ENCODE measurements at places on chromosomes 4 and X. TPM values are rescaled to one million over a fixed set of nuclear protein-coding genes. Genes with fewer than 3 reads are reported as not detected.

- H3K4me1 ChIP-seq = peaks cover 38% of the 10 kb centered on the region
- no peaks in the 10 kb centered on the region for H3K27me3 ChIP-seq
- no peak overlapping the region for H3K4me3 ChIP-seq
- DNase-seq = no peak
Observed at GRCh38 chr4:25421816-25422525, 44.9 kb downstream of the ANAPC4 start.

GRCh38 chrX:18873189-18873791 lies 110.6 kb downstream of the PHKA2 start:
- H3K4me3 ChIP-seq = peak overlapping the region; percentile 27
- no peaks in the 10 kb centered on the region for H3K27me3 ChIP-seq
- DNase-seq = no peak
- H3K4me1 ChIP-seq = peaks cover 22% of the 10 kb centered on the region
- H3K27ac ChIP-seq = peak overlapping the region; percentile 82

BEND4 gene
- not detected for total RNA-seq

GRCh38 chrX:131789664-131790063 lies 233.4 kb upstream of the STK26 start:
- H3K4me3 ChIP-seq = no peak overlapping the region
- H3K4me1 ChIP-seq = no peaks in the 10 kb centered on the region
- no peaks in the 10 kb centered on the region for H3K36me3 ChIP-seq
- H3K27ac ChIP-seq = no peak overlapping the region

- DNase-seq = no peak
- H3K27me3 ChIP-seq = peaks cover 27% of the 10 kb centered on the region
- H3K4me1 ChIP-seq = peaks cover 12% of the 10 kb centered on the region
- no peak overlapping the region for H3K27ac ChIP-seq
- peak overlapping the region; percentile 71 for H3K4me3 ChIP-seq
Observed at GRCh38 chr4:174521800-174522182, 497 bp downstream of the HPGD start.

UGT2B15 gene
- total RNA-seq = not detected

DNA sequence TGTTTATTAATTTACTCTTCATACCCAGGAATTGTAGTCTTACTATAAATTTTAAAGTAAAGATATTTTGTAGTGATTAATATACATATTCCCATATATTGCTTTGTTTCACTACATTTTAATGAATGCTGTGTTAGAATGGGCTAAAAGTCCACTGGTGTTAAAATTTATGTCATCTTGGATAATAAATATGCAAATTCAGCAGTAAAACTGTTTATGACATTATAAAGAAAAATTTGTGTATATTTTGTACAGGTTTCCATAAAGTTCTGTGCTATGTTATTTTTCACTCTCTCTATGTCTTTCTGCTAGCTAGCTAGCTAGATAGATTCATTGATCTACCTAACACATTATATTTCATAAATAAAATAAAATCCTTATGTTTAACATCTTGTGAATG lies 1071.2 kb downstream of the FAT4 start:
- H3K27ac ChIP-seq = no peak overlapping the region
- no peaks in the 10 kb centered on the region for H3K36me3 ChIP-seq
- no peak for DNase-seq
- no peak overlapping the region for H3K4me3 ChIP-seq
- H3K27me3 ChIP-seq = no peaks in the 10 kb centered on the region

FREM3 gene
- total RNA-seq = not detected

GRCh38 chrX:153724252-153725038 lies at the start of the genes ABCD1 and BCAP31:
ABCD1 (plus strand) TSS chrX:153724856; CDS start chrX:153725267, 411 bp downstream.
BCAP31 (minus strand) TSS chrX:153724387; CDS start chrX:153723244, 1,143 bp downstream.
- H3K27ac ChIP-seq = peak within 1 kb of the TSS; percentile 93
- H3K4me3 ChIP-seq = peak within 1 kb of the TSS; percentile 81
- H3K36me3 ChIP-seq = peaks cover 20% of the 10 kb centered on the region
- no peaks in the 10 kb centered on the region for H3K27me3 ChIP-seq
- peaks cover 68% of the 10 kb centered on the region for H3K4me1 ChIP-seq

H2BW2 gene
- total RNA-seq = not detected
